ENCODE measurements at places on chromosomes 12 and 14.

DNA sequence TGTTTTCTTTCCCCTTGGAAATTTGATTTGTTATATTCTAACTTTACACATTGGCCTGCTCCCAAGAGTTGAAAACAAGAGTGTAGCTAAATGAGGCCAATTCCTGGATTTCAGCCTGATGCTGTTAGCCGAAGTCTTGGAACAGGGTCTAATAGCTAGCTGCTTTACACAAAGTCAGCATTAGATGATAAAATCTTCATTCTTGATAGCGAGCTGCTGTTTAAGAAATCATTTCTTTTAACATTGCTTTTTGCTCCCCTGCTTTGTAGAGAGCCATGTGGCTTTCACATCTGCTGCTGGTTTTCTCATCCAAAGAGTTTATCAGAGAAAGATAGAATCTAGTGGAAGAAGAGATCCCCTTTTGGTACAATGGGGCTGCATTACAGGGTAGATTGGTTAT is 22.3 kb downstream of the FBXW8 start:
- DNase-seq, result no peak

- no peak for DNase-seq
These were observed 8.3 kb upstream of the AEBP2 start for GRCh38 chr12:19430988-19431387.

GRCh38 chr14:61690982-61691381 is 4.3 kb upstream of the HIF1A start:
- no peak for DNase-seq

DNA sequence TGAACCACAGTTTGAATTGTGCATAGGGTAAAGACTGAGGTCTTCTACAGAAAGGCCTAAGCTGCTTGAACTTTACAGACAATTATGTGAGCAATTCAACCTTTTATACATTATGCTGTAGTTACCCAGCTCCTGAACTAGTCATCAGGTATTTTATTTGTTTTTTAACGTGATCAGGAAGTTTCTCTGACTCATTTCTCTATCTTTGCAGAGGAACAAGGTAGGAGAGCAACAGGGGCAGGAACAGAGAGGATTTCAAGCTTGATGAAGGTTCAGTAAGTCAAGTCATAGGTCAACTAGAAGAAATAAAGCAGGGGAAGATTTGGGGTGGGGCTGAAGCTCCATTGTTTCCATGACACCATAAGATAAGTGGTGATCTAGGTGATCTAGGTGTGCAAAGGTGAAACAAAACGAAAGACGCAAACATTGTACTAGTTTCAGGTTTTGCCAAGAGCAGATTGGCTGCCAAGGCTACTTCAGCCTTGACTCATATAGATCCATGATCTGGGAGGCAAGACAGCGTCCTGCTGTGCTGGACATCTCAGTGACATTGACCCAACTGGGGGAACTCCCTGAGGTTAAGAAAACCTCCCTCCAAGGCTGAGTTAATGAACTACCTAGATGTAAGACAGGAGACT is 198.1 kb downstream of the DAD1 start:
- DNase-seq, result no peak

DNA sequence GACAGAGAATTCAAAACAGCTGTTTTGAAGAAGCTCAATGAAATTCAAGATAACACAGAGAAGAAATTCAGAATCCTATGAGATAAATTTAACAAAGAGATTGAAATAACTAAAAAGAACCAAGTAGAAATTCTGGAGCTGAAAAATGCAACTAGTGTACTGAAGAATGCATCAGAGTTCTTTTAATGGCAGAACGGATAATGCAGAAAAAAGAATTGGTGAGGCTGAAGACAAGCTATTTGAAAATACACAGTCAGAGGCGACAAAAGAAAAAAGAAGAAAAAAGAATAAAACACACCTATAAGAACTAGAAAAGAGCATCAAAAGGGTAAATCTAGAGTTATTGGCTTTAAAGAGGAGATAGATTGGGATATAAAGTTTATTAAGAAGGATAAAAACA is 103.3 kb downstream of the INSM2 start:
- no peak for DNase-seq

DNA sequence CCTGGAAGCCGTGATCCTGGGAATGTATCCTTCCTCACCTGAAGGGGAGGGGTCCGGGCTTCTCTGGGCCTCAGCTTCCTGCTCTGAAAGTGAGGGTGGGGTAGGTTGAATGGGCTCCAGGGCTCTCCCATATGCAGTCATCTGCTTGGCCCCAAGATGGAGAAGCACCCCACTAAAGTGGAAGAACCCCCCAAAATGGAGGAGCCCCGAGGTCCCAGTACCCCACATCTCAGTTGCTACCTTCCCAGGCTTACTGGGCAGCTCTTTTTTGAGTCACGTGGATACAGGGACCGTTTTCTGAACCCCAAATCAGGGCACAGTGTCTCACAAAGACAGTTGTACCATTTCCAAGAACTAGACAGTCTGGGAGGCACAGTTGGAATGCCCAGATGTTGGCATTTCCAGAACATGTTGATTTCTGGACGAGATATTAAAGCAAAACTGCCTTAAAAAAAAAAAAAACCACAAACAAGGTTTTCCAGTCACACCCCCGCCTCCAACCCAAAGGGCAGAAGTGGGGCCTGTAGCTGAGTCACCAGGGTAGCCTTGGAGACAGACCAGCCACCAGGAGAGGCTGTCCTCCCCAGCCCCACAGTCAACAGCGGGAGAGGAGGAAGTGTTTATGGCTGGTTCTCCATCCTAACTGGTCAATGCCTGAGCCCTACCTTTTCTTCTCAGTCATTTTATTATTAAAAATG is 12.1 kb downstream of the VASH1 start:
- peak; percentile 42 for DNase-seq

DNA sequence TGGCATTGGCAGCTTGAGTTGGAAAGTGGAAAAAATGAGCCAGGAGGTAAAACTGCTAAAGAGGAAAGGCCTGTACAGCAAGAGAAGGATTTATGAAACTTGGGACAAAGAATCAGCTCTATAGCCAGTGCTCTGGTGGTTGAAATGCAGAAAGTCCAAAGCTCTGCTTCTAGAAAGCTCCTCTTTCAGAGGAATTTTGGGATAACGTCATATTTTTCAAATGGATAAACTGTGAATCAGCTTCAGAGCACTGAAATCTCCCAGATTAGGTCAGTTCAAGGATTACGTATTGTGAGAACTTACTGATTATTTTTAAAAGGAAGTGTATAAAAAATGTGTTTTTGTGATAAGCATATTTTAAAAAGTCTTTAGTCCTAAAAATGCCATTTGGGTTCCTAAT is 203.1 kb upstream of the CNOT2 start:
- DNase-seq, result no peak

DNA sequence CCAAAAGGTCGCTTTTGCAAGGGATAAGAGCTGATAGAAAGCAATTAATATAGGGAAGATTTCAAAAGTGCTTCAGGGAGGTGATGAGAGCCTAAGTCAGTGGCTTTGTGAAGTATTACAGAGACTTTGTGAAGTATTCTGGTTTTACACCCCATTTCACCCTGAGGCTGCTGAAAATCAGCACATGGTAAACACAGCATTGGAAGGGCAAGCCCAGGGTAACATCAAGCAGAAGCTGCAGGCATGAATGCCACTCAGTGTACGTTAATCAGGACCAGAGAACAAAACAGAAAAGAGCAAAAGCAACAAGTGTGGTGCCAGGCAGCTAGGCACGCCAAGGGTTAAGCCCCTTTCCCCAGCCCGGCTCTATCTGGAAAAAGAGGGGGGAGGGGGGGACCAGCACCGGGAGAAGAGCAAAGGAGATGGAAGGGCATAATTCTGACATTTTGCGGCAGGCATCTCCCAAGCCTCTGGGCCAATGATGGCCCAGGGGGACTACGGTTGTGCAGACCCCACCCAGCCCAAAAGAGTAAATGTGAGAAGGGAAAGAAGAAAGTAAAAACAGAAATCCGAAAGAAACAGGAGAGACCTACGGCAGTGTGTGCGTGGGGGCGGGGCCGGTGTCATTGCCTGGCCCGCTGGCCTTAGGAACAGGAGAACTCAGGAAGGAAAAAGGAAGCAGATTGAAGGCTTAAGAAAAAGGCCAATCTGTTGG is 58.9 kb downstream of the DHRS2 start:
- DNase-seq, result no peak

DNA sequence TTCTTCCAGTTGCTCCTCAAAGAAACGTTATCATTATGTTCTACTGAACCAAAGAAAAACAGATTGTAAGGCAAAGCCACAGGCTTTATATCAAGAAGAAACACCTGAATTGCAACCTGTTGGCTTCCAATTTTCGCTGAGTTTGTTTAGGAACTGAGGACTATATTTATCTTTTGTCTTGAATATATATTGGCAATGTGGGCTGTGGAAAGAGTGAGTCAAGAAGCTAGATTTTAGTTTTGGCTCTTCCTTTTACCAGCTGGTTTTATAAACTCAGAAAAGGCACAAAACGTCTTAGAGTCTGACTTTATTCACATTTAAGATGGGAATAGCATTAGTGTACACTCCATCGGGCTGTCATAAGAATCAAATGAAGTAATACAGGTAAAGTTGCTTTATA is 10.4 kb upstream of the PTHLH start:
- no peak for DNase-seq

DNA sequence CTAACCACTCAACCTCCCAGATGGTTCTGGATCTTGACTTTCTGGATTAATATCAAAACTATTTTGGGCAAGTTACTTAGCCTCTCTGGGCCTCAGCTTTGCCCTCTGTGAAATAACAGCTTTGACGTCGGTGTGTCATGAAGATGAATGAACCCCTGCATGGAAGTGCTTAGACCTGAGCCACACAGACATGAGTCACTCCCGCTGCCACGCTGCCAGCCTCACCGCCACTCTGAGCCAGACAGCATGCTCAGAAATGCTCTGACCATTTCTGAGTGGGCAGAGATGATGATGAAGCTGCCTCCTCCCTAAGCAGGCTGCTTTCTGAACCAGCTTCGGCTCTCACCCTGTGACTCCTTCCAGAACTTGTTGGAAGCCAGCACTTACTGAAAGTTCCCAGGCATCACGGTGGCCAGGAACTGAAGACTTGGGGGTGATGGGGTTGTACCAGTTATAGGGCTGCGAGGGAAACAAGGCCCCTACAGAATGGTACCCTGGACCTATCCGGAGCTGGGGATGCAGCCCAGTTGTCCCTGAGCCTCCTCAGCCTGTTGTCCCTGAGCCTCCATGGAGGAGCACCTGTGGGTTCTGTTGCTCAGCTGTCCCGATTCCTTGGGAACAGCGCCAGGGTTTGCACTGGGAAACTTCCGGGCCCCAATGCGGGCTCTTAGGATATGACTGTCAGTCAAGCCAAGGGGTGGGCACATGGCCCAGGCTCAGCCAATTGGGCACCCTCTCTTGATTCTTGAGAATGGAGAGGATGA is 2.0 kb upstream of the CCDC197 start:
- DNase-seq, result no peak

DNA sequence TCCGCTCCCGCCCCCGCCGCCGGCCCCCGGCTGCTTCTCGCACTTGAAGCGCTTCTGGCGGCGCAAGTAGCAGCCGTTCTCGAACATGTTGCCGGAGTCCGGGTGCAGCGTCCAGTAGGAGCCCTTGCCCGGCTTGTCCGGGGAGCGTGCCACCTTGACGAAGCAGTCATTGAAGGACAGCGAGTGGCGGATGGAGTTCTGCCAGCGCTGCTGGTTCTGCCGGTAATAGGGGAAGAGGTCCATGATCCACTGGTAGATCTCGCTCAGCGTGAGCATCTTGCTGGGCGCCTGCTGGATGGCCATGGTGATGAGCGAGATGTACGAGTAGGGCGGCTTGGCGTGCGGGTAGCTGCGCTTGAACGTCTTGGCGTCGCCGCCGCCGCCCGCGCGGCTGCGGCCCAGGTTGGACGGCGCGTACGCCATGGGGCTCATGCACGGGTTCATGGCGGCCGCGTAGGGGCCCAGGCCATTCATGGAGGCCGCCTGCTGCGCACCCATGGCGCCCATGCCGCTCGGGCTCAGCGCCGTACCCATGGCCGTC is 3.0 kb downstream of the FOXA1 start:
- DNase-seq, result peak; percentile 70

DNA sequence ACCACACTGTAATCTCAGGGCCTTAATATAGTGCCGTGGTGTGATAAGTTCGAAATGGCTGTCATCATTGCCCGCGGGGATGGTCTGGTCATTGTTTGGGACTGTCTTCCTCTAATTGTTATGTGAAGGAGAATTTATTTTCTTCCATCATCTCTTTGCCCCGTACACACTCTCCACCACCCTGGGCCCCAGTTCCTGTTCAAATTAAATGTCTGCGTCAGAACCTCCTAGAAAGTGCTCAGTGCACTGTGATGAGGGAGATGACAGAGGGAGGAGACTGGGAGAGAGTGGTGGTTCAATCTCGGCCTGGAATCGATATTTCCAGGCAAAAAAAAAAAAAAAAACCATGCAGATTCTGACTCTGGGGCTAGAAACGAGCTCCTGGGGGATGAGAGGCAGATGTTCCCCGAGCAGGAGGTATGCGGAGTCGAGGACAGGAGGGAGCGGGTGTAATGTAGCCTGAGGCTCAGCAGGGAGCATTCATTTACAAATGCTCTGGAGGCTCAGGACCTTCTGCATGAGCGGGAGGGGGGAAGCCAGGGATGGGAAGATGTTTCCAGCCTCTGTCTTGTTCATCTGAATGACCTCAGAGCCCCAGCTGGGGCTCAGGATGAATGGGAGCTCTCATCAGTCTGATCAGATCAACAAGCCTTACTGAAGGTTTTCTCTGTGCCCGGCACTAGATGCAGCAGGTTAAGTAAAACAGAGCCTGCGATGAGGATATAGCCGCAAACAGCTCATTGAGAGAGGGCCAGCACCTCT is 219.5 kb downstream of the TBX5 start:
- DNase-seq, result no peak

- DNase-seq, result no peak
These were observed 213.7 kb downstream of the CCDC59 start for GRCh38 chr12:82144505-82144904.

- DNase-seq, result no peak
These were observed 240.8 kb upstream of the TMPO start for GRCh38 chr12:98274430-98275130.

GRCh38 chr12:92703786-92704185 is 997 bp downstream of the PLEKHG7 start:
- no peak for DNase-seq

- no peak for DNase-seq
These were observed 10.0 kb downstream of the AHNAK2 start for GRCh38 chr14:104968153-104968527.

- no peak for DNase-seq
These were observed 105.6 kb upstream of the FRMD6 start for GRCh38 chr14:51546099-51546498.

GRCh38 chr12:29110506-29111442 is 38.3 kb upstream of the FAR2 start:
- no peak for DNase-seq

GRCh38 chr12:122089077-122089476 is 10.5 kb downstream of the MLXIP start:
- DNase-seq, result no peak

DNA sequence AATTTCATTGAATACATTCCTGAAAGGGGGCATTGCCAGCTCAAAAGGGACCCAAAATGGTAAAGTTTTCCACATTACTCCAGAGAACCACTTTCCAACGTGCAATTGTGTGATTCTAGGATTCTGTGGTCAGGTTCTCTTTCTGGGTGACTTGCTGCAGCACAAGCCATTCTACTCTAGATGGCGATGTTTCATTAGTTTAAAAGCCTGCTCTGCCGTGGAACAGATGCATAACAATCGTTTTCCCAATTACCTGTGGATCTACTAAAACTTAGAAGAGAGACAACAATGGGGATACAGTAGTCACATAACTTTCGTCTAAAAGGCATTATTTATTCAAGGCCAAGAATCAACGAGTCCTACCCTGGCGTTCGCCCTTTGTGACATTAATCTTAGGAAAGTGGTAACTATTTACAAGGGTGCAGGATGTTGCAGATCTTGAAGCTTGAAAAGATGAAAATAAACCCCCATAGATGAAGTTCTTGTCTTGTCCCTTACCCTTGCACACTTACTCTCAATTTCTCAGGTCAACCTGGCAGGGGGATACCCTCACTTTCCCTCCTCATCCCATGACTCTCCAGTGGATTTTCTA is 400.9 kb downstream of the SNAPC1 start:
- no peak for DNase-seq

All from left lobe of liver (tissue), 2 donors.